Calu3 (cell line): ENCODE measurements at places on chromosomes 11 and 22.

GRCh38 chr11:93589347-93589746, 46.2 kb upstream of the SMCO4 start:
- DNase-seq: no peak

DNA sequence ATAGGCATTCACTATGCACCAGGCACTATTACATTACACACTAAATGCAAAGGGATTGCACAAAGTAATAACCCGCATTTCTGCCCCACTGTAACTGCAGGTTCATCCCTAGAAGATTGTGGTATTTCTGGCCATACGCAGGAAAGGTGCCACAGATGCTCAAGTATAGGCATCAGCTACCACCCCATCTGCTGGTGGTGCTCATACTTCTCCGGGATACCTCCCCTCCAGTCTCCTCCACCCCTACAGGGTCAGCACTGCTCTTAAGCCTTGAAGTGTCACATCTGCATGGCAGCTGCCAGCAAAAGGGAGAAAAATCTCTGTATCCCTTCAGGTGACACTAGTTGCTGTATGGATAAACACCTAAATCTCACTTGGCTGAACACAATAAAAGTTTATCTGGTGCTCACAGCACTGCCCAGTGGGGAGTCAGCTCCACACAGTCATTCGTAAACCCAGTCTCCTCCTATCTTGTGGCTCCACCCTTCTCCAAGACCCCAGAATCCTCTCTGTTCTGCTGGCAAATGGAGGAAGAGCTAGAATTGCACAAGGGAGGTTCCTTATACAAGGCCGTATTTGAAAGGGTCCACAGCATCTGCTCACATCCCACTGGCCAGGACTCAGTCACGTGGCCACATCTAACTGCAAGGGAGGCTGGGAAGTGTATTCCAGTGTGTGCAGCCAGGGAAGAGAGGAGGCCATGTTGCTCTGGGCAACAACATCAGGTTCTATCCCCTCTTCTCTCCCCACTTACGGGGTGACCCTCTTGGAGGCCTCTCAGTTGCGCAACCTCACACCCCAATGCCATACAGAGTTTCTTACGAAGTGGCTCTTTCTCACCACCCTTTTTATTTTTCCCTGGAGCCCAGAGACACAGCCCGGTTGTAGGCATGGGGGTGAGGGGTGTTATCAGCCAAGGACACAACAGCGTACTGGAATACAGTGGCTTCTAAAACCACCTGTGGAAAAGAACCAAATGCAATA, 114.7 kb downstream of the BUD13 start:
- DNase-seq: no peak

DNA sequence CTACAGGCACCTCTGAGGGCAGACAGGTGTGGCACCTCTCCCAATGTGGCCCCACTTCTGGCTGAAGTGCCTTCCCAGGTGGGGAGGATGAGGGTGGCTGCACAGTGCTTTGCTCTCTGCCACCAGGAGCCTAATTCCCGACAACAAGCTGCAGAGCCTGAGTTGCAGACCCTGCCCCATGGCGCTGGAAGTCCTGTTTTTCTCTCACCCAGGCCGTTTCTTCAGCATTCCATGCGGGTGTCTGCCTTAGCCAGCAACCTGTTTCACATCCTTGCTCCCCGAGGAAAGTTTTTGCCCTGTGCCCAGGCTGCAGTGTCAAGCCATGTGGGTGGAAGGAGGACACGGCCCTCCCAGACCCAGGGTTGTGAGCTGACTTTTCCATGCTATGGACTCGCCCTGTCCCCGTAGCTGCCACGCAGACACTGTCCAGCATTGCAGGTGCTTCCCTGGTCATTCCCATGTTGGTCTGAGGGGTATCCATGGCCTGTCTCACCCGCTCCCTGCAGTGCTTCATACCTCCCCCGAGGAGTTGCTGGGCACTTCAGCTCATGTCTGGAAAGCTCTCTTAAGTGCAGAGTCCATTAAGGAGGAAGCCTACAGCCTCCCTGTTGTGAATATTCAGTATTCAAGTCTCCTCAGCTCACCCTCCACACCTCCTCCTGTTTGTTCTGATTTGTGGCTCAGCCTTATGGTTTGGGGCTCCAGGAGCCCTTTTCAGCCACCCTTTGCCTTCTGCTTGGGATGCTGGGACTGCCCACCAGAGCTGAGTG, 2.9 kb downstream of the DAGLA start:
- no peak for DNase-seq

DNA sequence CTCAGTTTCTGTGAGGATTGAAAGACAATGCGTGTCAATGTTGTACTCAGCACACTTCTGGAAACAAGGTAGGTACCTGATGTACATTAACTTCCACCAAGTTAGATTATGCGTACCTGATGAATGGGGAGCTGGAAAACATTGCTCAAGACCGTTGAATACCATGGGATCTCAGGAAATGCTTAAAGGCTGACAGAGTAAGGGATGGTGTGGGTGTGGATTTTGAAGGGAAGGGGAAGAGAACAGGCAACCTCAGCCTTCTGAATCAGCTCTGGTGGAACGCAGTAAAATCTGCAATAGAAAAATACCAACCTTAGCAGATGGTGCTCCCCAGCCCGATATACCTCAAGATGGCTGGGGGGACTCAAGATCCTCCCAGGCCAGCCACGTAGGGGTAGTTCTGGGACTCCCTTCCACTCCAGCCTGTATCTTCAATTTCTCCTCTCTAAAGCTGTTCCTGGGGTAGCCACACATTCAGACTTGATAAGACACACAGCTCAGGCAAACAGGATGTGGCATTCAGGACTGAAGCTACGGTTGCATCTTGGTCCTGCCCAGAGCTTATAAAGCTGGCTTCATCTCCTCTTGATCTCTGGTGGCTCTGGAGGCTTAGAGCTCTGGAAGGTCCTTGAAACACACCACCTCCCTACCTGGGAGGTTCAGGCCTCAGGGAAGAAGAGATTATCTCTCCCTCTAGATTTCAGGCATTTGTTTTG, 111.8 kb downstream of the CTNND1 start:
- no peak for DNase-seq

DNA sequence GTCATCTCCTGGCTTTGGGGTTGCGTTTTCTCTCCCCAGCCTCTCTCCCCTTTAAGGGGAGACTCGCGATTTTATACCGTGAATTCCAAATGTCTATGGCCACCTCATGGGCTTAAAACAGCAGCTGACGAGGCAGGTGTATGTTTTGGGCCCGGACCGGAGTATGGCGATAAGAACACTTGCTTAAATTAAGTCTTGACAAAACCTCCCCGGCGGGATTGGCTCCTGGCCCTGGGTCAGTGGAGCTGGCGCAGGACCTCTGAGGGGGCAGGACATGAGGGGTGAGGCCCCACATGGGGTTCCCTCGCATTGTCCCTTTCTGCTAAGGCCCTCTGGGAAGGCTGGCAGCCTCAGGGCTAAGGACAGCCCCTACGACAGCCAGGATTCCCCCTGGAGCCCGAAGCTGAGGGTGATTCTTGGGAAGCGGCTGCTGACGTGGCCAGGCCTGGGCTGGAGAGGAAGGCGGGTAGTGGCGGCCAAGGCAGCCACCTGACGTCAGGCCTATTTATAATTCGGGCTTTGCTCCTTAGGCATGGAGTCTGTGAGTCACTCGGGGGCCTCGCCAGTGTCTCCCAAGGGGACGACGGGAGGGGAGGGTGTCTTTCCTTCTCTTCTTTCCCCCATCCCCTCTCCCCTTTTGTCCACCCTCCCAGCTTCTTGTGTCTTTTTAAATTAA, 12.7 kb downstream of the MYO18B start:
- no peak for DNase-seq

- no peak for DNase-seq
These were observed 1.4 kb upstream of the PPARA start for GRCh38 chr22:46148816-46149511.

- DNase-seq: no peak
These were observed 50.2 kb downstream of the BCR start for GRCh38 chr22:23230348-23231068.

DNA sequence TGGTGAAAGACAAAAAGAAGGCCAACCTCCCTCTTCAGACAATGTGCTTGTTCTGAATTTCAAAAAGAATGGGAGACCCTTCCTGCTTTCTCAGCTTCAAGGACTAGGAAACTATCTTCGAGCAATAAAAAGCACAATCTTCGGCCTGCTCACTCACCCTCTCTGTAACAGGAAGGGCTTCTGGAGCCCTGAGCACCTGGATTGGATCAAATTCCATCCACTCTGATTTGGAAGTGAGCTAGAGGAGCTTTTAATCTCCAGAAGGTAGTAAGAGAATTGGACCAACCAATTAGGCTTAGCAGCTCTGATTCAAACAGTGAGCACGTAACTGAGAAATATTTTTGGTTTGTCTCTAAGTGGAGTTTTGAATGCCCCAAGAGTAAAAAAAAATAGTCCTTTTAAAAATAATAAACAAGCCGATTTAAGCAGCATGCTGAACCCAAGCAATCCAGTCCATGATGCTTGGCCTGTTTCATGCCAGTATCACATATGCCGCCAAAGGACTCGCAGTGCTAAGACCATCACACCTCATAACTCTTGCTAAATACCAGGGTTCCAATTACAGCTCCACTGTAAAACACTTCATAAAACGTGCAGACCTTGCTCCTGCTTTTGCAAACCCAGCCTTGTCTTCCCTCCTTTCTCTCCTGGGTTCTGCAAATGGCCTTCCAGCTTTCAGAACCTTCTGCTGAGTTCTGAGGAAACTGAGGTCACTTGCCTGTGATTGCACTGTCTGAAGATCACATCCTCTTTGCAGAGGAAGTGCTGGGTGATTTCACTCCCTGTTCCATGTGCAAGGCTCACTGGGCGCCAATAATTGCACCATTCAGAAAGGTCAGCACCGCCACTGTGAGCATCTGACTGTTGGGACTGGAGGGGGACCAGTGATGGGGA, 74.4 kb downstream of the SLC1A2 start:
- no peak for DNase-seq

- no peak for DNase-seq
These were observed 156.8 kb downstream of the NAV2 start for GRCh38 chr11:19869466-19869865.

GRCh38 chr11:3984896-3985295, 109.7 kb upstream of the RRM1 start:
- no peak for DNase-seq

DNA sequence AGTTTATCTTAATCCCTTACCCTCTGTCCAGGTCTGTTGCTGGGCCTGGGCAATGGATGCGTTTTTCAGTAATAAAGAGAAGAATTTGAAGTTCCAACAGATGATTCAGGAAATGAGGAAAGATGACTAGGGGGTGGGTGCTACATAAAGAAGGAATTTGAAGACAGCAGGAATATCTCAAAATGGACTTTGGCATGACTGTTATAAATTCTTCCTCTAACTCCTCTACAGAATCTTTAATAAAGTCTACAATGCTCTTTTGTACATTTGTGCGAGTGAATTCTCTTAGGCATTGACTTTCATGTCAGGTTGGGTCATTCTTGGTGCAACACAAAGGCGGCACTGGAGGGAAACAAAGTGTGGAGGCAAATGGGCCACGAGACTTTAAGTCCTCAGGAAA, 35.1 kb upstream of the PRSS23 start:
- DNase-seq: no peak

DNA sequence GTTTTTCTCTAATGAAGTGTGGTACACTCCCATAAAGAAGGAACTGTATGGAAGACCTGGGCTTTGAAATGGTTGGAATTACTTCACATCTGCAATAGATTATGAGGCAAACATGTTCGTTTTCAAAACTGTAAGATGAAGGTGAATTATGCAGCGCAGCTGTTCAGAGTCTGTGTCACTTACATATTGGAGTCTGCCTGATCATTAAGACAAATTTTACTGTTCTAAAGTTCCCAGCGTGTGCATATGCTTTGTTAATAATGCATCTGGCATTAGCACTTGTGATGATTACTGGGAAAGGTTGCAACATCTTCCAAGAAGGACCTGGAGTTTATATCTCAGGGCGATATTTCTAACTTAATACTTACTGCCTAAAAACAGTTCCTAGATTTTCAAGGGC, 255.2 kb upstream of the ZC3H12C start:
- no peak for DNase-seq

DNA sequence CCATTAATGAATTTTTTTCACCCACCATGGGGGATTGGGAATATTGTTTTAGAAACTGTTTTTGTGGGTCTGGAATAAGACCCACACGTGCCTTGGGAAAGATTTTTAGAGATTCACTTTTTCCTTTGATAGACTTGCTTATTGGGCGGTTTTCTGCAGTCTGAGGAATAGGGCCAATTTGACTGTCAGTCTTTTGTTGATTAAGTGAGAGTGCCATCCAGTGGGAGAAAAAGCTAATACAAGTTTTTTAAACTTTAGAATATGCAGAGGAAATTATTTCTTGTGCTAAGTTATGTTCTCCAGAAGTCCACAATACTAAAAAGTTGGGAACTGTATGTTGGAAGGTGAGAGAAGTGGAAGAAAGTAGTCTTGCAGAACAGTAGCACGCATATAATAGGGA, 56.1 kb downstream of the PRMT3 start:
- no peak for DNase-seq

DNA sequence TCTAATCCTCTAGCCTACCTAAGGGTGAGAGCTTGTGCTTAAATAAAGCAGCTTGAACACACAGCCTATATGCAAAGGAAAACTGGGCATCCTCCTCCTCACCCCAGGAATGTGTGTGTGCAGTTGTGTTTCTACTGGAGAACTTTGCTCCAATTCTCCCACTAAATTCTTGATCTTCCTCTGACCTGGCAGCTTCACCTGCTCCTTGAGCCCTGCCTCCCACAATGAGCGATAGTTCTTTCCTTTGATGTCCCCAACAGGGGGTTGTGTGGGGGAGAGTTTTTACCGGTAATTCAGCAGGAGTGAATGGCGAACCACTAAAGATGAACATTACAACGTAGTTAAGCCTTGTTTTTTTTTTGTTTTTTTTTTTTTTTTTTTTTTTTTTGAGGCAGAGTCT, 113.5 kb upstream of the RCN1 start:
- no peak for DNase-seq

DNA sequence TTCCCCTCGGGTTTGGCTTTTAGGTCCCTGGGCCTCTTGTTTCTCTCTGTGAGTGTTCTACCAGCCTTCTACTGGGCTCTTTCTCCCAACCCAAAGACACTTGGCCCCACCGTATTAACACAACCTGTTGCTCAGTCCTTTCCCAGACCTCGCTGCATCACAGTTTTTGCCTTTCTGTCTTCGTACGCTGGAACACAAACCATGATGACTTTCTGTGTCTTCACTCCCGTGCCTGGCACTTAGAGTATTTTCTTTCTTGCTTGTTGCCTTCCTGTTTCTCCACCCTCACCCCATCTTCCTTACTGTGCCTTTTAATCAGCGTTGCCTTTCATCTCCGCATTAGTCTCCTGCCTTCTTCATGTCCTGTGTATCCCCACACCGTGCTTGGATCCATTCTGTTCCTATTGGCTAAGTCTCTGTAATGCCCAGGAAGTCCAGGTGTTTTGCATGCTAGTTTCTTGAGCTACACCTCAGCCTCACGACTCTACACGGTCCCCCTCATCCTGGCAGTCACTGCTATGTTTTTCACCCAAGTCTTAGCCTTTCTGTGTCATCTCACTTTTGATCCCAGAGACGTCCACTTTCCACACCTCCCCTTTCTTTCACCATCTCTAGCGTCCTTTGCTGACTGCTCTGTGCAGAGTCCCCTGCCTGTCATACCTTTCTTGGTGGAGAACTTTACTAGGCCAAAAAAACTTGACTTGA, 1.6 kb downstream of the MARK2 start:
- DNase-seq: no peak

DNA sequence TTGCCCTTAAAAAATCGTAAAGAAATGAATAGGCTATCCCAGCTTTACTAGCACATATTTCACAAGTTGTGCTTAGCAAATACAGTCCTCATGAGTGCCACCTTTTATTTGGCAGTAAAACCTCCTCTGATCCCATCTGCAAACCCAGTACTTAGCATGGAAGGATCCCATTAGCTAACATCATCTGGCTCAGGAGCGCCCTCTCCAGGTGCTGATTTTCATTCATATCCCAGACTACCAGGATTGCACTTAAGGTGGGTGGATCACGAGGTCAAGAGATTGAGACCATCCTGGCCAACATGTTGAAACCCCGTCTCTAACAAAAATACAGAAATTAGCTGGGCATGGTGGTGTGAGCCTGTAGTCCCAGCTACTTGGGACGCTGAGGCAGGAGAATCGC, 76.1 kb upstream of the PAX6 start:
- no peak for DNase-seq
